ENCODE measurements at places on chromosomes 5 and 9.

DNA sequence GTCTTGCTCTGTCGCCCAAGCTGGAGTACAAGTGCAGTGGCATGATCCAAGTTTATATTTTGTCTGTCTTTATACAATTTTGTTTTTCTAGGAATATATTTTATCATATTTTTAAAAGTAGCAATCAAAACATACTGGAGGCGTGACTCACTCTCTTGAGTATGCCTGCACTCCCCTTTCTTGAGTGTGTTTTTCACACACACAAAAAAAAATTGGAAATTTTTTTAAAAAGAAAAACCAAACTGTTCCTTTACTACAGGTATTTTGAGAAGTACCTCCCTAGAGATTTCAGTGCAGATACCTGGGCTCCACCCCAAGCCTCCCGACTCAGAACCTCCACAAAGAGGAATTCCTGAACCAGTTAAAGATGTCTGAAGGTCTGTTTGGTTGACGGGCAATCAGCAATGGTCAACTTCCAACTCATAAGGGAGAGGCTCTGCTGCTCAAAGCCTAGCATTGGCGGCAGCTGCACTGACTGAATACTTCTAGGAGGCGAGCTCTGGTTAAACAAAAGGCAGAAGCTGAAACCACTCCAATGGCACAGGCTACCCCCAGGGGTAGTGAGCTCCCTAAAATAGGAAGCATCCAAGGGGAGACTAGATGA, 27.4 kb downstream of the PDE6A start:
- DNase-seq: no peak

DNA sequence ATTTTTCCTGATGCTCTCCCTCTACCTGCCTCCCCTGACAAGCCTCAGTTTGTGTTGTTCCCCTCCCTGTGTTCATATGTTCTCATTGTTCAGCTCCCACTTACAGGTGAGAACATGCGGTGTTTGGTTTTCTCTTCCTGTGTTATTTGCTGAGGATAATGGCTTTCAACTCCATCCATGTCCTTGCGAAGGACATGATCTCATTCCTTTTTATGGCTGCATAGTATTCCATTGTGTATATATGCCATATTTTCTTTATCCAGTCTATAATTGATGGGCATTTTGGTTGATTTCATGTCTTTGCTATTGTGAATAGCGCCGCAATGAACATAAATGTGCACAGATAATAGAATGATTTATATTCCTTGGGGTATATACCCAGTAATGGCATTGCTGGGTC, 77.5 kb upstream of the FAM170A start:
- DNase-seq: no peak

GRCh38 chr5:9761706-9762105, 131.6 kb upstream of the TAS2R1 start:
- no peak for DNase-seq

DNA sequence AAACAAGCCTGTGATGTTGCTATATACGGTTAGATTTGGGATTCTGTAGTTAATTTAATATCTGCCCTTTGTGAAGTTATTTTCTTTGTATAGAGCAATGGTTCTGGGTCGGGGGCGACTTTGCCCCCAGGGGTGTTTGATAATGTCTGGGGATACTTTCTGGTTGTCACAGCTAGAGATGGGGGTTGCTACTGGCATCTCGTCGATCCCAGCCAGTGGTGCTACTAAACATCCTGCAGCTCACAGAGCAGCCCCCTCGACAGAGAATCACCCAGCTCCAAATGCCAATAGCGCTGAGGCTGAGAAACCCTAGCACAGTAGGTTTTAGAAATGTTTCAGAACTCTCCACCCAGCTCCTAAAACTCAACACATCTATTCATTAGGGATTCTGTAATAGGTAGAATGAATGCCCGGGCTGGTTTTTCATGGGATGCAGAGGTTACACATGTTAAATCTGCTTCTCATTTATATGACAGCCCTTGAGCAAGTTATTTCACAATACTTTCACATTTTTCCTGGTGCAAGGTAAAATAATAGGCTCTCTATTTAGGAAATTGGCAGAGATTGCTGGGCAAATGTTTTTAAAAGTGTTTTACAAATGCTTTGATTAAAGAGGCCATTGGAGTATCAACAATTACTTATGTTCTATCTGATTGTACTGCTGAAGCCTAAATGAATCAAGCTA, 75.2 kb upstream of the CTSL start:
- DNase-seq: no peak

DNA sequence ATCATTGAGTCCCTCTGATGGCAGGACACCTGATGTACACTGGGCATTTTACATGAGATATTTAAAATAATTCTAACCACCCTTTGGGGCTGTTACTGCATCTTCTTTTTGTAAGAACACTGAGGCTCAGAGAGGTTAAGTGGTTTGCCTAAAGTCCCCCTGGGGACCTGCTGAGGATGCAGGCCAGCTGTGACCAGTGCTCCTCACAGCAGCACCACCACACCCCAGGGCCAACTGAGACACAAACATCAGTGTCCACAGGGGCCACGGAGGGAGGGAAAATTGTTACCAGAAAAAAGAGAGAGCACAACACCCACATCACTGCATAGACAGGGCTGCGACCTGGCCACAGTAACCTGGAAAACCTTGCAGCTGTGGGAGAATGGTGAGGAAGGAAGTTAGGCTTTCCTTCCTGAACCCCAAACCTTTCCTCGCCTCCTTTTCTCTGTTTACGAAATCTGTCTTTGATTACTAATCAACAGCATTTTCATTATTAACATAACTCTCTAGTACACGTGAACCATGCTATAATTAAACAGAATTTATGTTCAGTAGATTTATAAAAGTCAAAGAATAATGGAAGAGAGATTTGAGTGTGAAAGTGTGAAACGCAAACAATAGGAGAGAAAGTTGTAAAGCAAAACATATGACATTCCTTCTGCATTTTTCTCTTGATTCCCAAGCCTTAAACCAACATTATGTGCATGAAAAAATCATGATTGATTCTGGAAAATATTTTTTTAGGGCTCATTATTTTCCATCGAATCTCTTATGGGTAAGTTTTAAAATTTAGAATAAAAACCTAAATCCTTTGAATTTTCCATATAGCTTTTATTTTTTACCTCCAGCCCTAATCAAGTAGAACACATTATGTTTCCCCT, 228.1 kb upstream of the DAPK1 start:
- no peak for DNase-seq

DNA sequence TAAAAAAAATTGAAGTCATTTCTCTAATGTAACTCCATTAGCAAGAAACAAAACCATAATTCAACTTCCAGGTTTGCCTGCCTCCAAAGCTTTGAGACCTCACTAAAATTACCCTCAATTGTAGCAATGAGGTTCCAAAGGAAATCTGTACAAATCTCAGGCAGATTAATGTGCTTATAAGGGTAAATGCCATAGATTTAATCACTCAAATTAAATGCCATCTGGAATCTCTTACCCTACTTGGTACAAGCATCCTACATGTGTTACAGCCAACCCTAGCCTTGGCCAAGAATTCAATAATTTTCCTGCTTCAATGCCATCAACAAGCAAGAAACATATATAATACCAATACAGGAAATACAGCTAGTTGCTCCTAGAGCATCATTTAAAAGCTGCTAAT, 452.8 kb downstream of the RAB3C start:
- DNase-seq: no peak

All from fibroblast of skin of left biceps (primary cell).